ENCODE measurements at places on chromosomes 12 and 14. TPM values are rescaled to one million over a fixed set of nuclear protein-coding genes. Genes with fewer than 3 reads are reported as not detected.

Gene PSMD9
- 142 TPM for total RNA-seq

Gene SBNO1
- 43.0 TPM for total RNA-seq

Gene CEP170B
- 3.6 TPM for total RNA-seq

Gene TSPAN8
- total RNA-seq, result not detected

Gene E2F7
- total RNA-seq, result 10.3 TPM

Gene PIWIL1
- not detected for total RNA-seq

Gene LTB4R2
- total RNA-seq, result 0.56 TPM

Gene HRK
- not detected for total RNA-seq

Gene CD163L1
- total RNA-seq, result 1.6 TPM

Gene OTX2
- total RNA-seq, result not detected

Gene RD3L
- not detected for total RNA-seq

Gene RNF10
- total RNA-seq, result 44.4 TPM

Gene GALNT9
- total RNA-seq, result under 0.01 TPM

Gene RPL41
- 1,341 TPM for total RNA-seq

Gene LTB4R
- 0.18 TPM for total RNA-seq

Gene ADAM21
- total RNA-seq, result 0.36 TPM

Gene GPR137C
- total RNA-seq, result 0.72 TPM

Gene CCDC198
- not detected for total RNA-seq

- DNase-seq, result no peak
Measured at GRCh38 chr12:47884501-47884900, 20.3 kb downstream of the VDR start.

DNA sequence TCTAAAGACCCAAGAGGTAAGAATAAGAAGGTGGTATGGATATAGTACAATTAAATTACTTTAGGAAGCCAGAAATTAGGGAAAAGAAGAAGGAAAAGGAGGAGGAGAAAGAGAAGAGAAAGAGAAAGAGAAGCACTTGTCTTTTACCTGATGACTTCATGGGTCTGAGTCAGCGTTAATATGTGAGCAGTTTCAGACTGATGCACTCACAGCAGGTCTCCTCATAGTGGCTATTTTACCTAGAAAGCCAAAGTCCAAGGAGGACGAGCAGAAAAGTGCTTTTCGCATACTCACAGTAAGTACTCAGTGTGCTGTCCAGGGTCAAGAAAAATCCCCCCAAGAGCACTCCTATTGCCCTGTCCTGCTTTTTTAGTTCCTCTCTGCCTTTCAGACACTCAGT is 222.1 kb downstream of the C12orf42 start:
- DNase-seq, result no peak

- no peak for DNase-seq
Measured at GRCh38 chr12:120917748-120918147, 13.6 kb upstream of the SPPL3 start.

- DNase-seq, result peak; percentile 43
Measured at GRCh38 chr12:84738481-84738972, 174.1 kb downstream of the SLC6A15 start.

- DNase-seq, result no peak
Measured at GRCh38 chr14:71931492-71932228, 569 bp upstream of the RGS6 start.

DNA sequence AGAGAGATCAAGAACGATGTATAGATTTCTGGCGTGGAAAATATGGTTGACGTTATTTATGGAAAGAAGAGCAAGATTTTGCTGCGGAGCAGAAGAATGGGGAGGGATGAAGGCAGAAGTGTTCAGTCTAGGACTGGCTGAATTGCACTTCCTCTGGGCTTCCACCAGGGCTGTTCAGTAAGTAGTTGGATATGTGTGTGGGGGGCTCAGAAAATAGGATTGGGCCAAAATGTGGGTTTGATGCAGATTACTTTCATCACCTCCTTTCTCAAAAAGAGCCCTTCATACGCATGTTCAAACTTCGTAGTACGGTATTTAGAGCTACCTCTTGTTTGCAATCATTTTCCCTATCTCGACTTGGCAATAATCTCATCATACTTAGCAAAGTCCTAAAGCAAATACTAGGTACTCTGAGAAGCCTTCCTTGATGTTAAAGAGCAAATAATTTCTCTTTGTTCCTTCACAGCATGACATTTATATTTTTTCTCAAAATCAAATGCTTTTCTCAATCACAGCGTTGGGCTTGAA is 349.4 kb downstream of the NELL2 start:
- no peak for DNase-seq

- no peak for DNase-seq
Measured at GRCh38 chr12:67918441-67918840, 70.8 kb upstream of the IFNG-AS1 start.

DNA sequence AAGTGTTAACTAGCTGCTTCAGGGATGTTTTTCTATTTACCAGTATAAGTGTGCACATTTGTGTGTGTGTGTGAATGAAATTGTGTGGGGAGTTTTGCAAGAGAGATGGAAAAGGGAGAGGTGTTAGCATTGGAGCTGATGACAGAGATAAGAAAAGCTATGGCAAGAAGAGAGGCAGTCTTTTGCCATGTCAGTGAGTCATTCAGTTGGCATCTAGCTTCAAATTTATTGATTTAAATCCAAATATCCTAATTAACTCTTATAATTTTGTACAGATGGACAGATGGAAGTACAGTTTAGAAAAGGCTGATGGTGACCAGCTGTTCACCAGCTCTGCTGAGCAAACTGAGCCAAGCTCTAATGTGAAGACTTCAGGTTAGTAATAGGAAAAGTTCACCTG is 3.3 kb upstream of the BHLHE41 start:
- DNase-seq, result no peak

- DNase-seq, result no peak
Measured at GRCh38 chr14:70057519-70058136, 131.1 kb downstream of the SLC8A3 start.

GRCh38 chr12:6435961-6436715 is 8.6 kb upstream of the CD27 start:
- no peak for DNase-seq

DNA sequence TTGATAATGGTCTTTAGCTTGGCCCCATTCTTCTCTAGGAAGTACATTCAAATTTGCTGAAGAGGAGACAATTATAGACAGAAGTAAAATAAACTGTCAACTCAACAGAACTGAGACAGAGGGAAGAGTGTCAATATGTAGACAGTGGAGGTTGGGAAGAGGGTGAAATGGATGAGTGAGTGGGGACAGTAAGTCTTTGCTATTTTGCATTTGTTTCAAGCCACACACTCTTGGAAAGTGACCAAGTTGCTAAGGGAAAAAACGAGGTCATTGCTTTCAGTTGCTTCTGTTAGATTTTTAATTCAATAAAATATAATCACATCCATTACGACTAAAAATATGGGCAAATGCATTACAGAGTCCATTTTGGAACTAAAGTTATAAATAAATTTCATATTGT is 47.8 kb downstream of the BTBD7 start:
- DNase-seq, result peak; percentile 31

GRCh38 chr12:4044101-4044500 is 170.9 kb upstream of the PARP11 start:
- no peak for DNase-seq

GRCh38 chr14:79432640-79433039 is 778.7 kb downstream of the DIO2 start:
- no peak for DNase-seq

GRCh38 chr12:88985631-88986030 is 366.7 kb downstream of the DUSP6 start:
- DNase-seq, result peak; percentile 67

GRCh38 chr12:83826112-83826511 is 1086.5 kb downstream of the SLC6A15 start:
- DNase-seq, result peak; percentile 28

- no peak for DNase-seq
Measured at GRCh38 chr14:99544991-99545390, 59.0 kb downstream of the CCDC85C start.

- DNase-seq, result peak; percentile 17
Measured at GRCh38 chr14:103084021-103084919, at the start of gene LBHD2. Gene LBHD2, plus strand, starts transcription at chr14:103084210. Its CDS starts 1,803 bp downstream, at chr14:103086013.

GRCh38 chr14:62409626-62410300 is 635.5 kb downstream of the KCNH5 start:
- DNase-seq, result peak; percentile 80

DNA sequence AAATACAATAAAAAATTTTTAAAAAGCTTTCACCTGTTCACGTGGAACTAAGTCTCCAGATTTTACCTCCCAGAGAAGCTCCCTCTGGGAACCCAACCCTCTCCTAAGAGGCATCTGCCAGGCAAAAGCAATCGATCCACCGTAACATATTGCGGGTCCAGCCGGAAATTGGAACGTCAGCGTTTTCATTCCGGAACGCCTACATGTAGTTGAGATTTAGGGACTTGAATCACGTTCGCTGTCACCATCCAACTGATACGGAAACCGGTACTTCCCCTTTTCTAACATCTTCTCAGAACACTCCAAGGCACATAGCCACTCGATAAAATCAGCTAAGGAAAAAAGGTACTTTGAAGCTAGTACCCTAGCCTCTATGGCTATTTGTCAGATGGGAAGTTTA is 70.3 kb downstream of the COX16 start:
- DNase-seq, result no peak

DNA sequence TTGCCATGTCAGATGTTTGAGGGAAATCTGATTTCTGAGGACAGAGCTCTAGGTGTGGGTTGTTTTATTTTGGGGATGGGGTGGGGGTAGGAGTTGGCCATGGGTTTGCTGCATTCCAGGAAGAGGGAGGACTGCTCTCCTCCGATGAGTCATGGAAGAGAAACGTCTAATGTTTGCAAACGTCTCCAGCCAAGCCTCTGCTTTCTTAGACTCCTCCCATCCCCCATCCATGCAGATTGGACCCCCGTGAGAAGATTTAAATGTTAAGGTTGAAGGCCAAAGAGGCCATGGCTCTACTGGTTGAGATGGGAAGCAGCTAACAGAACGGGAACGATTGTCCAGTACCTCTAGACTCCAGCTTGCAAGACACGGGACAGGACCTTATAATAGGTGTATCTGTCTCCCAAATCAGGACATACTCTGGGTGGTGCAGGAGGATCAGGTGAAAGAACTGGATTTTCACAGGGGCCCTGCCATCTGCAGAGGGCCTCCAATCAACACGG is 11.4 kb upstream of the ATP2A2 start:
- DNase-seq, result peak; percentile 84

- no peak for DNase-seq
Measured at GRCh38 chr12:132948146-132949066, 7.7 kb downstream of the ZNF605 start.

DNA sequence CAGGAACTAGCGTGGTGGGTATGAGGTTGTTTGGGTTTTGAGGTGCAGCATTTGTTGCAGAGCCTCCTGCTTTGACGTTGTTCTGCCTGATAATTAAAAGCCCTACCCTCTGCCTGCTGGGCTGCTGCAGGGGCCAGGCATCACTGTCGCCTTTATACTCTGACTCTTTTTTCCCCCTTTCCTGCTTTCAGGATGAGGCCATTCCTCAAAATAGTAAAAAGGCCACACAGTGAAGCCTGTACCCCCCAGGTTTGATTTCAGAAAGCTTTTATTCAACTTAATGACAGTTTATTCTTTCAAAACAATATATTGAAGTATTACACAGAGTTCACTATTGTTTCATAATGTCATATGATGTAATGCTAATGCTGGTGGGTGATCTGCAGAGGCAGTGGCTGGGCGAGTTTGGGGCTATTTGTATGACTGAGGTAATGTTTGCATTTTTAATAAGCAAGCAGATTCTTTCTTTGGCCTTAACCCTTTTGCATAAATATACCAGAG is 9.1 kb downstream of the BORCS5 start:
- DNase-seq, result peak; percentile 59

- no peak for DNase-seq
Measured at GRCh38 chr12:46577063-46577776, 204.6 kb upstream of the SLC38A2 start.

- no peak for DNase-seq
Measured at GRCh38 chr12:104740668-104741067, 217.4 kb downstream of the SLC41A2 start.

GRCh38 chr12:65533177-65533883 is 254.8 kb downstream of the MSRB3 start:
- peak; percentile 52 for DNase-seq

DNA sequence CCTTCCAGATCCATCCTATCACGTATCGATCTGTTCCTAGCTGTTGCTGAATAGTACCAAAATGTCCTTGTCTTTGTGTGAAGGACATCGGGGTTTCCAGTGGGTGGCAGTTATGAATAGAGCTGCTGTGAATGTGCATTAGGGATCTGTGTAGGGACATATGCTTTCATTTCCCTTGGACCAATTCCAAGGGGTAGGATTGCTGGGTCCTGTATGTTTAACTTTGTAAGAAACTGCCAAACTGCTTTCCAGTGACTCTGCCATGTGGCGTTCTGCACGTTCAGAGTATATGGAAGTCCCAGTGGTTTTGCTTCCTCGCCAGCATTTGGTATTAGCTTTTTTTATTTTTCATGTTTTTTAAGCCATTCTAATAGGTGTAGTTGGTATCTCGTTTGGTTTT is 28.6 kb downstream of the PACS2 start:
- peak; percentile 56 for DNase-seq

DNA sequence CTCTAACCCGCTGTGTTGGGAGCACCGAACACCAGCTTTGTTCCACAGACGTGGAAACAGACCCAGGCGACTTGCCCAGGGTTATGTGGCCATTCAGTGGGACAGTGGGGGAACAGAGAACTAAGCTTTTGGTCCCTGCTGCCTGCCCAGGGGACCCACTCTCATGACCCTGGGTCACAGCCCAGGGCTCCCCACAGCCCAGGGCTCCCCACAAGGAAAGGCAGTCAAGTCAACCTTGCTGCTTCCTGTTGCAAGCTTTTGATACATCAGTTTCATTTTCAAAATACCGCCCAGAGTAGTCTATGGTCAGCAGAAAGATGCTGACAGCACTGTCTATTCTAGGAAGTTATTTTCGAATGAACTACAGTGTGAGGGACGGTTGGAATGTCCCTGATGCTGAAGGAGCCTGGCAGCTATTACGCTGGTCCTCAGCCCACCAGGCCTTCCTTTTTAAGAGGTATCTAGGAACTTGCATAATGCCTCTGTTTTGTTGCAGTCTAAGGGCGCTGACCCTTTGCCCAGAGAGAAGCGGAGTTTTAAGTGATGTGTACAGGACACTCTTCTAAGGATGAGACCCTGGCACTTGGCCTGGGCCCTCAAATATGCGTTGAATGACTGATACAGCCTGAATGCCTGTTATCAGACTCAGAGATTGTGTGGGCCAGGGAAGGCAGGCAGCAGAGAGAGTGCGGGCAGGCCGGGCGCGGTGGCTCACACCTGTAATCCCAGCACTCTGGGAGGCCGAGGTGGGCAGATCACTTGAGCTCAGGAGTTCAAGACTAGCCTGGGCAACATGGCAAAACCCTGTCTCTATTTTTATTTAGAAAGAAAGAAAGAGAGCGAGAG is 12.6 kb upstream of the TTC7B start:
- DNase-seq, result no peak

- peak; percentile 96 for DNase-seq
Measured at GRCh38 chr12:92593734-92594402, 108.9 kb upstream of the PLEKHG7 start.

- DNase-seq, result no peak
Measured at GRCh38 chr14:100850841-100851585, 25.1 kb downstream of the MEG3 start.

GRCh38 chr12:81294325-81295190 is 216.7 kb downstream of the ACSS3 start:
- DNase-seq, result no peak

DNA sequence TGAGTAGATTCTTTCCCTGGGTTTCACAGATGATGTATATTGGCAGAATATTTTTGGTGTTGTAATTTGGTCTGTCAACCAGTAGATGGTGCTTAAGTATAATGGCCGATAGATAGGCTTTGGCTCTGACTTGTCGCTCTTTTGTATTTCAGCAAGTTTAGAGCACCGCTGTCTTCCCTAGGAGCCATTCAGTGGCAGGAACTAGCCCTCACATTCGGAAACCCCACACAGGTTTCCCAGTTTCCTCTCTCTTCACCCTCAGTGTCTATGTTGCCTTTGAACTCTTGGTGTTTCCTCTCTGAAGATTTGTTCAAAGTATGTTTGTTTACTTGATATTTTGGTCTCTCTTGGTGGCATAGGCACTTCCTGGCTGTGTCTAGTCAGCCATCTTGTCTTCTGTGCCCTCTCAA is 102.2 kb downstream of the GPHN start:
- DNase-seq, result peak; percentile 7

Measured in IMR-90 (cell line).